Stimulated activated CD4-positive, alpha-beta T cell treated with anti-CD3 and anti-CD28 coated beads, TNF-alpha, amount 100 ng/mL, for 48 hours (primary cell): ENCODE measurements at places on chromosomes 1 and 21.

DNA sequence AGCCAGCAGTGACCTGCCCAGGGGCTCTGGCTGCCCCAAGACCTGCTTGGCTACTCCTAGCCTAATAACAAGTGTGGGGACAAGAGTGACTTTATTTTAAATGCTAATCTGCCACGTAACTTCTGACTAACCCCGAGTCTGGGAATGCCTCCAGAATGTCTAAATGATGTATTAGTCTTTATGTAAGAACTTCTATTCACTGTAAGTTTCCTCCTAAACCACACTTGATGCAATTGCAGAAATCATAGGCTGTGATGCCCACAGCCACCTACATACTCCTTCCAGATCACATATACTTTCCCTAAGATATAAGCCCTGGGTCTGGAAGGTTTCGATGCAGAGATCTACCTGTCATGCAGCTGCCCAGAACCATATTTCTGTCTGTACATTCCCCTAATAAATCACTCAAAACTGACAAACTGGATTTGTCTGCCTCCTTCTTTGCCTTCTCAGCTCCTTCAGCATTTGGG, 5.9 kb upstream of the VPS45 start:
- DNase-seq: no peak

DNA sequence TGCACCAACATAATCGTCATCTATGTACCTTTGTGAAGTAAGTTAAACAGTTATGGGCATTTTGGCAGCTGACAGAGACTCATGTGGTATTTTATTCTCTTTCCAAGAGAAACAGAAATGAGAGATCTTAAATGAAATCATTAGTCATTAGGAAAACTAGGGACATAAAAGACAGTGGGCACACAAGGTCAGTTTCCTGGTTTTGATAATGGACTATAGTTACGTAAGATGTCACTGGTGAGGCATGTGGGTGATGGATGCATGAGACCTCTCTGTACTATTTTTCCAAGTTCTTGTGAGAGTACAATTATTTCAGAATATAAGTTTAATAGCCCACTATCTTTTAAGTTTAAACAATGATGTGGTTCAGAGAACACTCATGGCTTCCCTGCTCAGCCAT, 216.9 kb downstream of the APP start:
- DNase-seq: no peak

DNA sequence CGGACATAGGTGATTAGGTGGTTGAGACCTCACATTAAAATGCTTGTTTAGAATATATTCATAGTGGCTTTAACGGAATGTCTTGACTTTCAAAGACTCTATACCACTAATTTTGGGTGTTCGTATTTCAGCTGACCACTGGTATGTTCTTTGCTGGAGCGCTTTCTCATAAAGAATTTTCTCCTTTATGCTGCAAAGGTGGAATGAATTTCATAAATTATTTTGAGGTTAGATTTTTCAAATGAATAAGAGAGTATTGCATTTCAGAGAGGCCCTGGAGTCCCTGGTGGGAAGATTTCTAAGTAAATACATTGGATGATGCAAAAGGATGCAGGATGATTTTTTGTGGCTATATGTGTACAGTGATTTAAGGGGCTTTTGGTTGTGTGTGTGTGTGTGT, 55.8 kb downstream of the HUNK start:
- no peak for DNase-seq

DNA sequence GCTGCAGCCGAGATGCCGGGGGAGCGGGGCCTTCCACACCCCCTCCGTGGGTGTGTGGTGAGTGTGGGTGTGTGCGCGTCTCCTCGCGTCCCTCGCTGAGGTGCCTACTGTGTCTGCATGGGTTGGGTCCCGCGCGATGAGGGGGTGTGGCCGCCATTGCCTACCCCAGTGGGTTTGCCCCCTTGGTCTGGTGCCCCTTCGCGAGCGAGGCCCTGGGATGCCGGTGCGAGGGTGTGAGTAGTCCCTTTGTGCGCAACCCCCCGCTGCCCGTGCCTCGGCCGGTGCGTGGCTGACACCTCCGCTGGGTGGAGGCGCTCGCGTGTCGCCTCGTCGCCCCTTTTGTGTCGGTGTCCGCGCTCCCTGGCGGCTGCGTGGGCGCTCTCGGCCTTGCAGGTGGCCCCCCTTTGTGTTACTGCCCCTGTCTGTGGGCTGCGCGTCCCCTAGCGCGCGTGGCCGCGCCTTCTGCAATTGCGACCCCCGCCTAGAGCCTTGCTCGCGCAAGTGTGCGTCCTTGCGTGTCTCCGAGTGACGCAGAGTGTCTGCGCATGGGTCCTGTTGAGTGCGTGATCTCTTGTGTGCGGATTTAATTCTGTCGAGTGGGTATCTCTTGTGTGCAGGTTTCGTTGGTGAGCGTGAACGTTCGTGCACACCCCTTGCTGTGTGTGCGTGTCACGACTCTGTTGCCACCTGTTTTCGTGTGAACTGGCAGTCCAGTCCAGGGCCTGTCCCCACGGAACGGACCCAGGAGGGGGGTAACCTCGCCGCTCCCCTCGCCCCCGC, 553 bp downstream of the TTC3 start:
- DNase-seq: peak; percentile 26

DNA sequence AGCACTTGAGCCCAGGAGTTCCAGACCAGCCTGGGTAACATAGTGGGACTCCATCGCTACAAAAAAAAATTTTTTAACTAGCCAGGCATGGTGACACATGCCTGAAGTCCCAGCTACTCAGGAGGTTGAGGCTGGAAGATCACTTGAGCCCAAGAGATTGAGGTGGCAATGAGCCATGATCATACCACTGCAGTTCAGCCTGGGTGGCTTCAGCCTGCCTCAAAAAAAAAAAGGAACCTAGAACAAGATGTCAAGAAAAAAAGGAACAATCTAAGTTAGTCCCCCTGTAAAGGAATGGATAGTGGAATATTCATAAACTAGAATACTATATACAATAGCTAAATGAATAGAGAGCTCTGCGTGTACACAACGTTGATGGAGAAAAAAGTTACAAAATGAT, 14.4 kb downstream of the NSL1 start:
- no peak for DNase-seq

GRCh38 chr1:41792485-41792770, 126.3 kb downstream of the HIVEP3 start:
- no peak for DNase-seq

DNA sequence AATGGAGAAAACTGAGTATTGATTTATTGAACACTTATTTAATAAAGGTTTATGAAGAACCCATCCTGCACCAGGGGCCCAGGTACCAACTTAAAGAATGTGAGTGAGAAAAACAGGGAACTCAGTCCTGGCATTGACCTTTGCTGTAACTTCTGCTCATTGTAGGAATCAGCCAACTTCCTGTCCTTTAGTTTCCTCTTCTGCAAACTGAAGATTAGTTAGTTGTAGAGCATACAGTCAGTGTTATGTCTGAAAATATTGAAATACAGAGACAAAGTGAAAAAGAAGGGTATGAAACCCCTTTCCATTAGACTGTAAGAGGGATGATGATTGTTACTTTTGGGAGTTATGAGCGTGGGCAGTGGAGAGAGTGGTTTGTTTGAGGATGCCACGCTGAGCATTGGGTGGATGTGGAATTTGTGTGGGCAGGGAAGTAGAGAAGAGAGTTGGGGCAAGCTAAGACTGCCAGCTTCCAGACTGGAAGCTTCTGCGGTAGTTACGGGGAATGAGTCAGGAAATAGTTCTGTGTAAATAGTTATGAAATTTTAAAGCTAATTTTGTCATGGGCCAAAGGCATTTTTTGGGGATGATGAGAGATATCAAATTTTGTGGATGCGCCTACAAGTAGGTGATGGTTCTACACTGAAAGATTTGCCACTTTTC, 89.2 kb downstream of the GPR88 start:
- no peak for DNase-seq

DNA sequence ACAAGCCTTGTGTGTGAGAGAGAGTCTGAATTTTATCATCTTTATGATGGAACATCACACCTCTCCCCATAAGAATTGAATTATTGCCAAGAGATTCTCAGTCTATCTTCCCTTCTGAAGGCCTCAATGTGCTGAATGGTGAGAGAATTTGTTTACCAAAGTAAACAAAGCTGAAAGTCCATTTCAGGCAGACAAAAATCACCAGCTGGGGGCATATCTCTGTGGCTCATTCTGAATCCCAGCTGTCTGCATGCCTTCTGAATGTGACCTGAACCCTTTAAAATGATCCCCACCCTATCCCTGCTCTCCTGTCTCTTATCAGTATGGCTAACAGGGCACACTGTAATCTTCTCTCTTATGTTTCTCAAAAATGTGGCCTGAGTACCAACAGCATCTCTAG, 99.1 kb upstream of the CAMK1G start:
- no peak for DNase-seq

GRCh38 chr1:40341491-40342380, 24.6 kb upstream of the COL9A2 start:
- DNase-seq: no peak

- DNase-seq: no peak
These were observed 151.8 kb upstream of the KCND3 start for GRCh38 chr1:112141301-112141700.

GRCh38 chr1:9755441-9755995, 68.2 kb downstream of the CLSTN1 start:
- no peak for DNase-seq

GRCh38 chr21:32325706-32326105, 27.1 kb downstream of the MRAP start:
- no peak for DNase-seq

- DNase-seq: no peak
These were observed 38.7 kb downstream of the BCL9 start for GRCh38 chr1:147579934-147580537.

DNA sequence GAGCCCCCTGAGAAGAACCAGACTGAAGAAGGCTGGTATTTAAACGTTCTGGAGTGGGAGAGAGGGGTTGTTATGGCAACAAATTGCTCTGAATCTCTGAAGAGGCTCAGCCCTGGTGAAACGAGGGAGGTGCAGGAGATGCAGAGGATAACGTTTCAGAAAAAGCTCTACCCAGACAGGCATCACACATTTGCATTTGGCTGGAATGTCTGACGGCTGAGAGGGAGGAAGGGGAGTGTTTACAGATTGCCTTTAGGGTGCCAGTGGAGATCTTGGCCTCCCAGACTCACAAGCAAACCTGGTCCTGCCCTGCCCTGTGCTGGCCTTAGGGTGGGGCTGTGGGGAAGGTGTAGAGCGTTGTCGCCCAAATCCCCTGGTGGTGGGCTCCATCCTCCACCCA, 169.0 kb upstream of the AJAP1 start:
- no peak for DNase-seq

GRCh38 chr1:202237052-202237451, 43.5 kb downstream of the LGR6 start:
- peak; percentile 27 for DNase-seq

DNA sequence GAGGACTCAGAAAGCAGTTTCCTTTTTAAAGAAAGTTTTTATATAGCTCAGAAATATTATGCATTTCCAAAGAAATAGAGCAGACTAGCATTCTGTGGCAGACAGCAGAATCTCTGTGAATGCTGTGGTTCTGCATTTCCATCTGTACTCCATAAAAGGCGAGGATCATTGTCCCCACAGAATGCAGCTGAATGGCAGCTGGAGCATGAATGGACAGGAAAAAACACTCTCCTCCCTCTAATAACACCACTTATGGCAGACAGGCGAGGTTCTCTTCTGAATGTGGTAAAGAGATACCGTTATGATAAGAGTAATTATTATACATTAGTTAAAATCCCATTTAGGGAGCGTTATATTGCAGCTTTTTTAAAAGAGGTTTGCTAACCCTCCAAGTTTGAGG, 81.4 kb upstream of the WLS start:
- DNase-seq: no peak

DNA sequence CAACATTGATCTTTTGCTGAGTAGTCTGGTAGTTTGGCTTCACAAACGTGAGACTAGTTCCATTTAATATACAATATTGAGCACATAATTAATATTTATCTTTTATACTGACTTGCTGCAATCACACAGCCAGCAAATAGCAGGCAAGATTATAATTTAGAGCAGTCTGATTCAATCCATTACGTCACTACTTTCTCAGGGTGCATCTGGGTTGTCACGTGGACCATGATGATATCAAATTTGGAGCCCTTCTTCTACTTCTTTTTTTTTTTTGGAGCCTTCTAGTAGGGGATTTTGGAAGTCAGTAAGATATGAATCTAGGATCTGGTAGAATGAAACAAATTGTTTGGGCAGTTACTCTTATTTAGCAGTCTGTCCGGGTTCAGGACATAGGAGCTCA, 100.6 kb upstream of the SLC5A9 start:
- no peak for DNase-seq

DNA sequence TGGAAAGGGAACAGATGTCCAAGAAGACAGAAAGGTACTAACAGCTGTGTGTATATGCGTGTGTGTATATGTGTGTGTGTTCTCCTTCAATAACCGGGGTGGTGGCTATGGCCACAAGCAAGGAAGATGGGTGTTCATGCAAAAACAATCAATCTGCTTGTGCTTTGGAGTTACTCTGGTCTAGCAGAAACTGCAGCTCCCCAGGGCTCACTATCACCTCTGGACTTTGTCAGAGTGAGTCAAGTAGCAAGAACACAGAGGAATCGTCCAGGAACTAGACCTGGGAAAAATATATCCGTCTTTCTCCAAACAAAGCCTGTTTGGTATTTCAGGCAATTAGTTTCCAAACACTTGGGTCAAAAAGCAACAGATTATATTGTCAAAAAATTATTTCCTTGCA, 68.6 kb downstream of the GNG12 start:
- DNase-seq: no peak

DNA sequence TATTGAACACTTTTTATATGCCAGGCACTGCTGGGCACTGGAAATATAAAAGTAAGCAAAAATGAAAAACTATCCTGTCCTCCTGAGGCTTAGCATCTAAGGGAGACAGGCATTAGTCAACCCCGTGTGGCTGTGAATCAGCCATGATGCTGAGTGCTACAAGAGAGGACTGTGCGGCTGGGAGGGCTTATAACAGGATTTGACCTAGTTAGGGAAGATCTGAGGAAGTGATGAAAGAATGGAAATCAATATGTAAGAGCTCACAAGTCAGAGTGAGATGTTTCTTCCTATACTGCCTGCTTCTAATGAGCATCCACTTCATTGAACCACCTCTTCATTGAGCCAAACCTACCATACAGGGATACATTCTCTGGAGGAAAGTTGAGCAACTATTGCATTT, 15.1 kb downstream of the TRIM45 start:
- no peak for DNase-seq

GRCh38 chr1:117146575-117147340, 25.2 kb upstream of the TRIM45 start:
- no peak for DNase-seq
